ENCODE measurements at places on chromosomes 6 and 20.

DNA sequence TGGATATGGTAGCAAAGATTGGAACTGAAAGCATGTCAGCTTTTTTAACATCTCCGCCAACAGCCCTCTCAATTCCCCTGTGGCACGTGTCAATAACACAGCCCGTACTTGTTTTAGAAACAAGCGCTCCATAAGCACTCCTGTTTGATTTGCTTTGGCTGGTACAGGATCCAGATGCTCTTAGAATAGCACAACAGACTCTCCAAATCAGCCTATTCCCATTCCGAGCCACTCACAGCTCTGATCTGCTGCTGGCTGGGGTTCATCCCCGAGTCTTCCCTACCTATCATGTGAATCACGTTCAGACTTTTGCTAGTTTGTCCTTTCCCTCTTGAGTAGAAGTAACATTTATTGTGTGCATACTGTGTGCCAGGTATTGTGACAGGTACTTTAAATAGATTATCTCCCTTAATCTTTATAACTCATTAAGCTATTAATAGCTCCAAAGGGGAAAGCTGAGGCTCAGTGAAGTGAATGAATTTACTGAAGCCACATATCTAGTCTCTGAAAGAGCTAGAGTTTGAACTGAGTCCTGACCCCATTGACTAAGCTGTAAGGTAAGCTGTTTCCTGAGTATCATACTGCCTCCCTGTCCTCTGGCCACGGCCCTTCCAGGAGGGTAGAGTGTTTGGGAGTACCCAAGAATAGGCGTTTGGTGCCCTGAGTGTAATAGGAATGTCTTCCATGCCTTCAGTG, 46.7 kb downstream of the RALY start:
- DNase-seq, result no peak

- DNase-seq, result no peak
These were observed 435.1 kb downstream of the PREX1 start for GRCh38 chr20:48392407-48393310.

- no peak for DNase-seq
These were observed 16.7 kb downstream of the RAD21L1 start for GRCh38 chr20:1242530-1242929.

- DNase-seq, result no peak
These were observed 70.4 kb upstream of the KCNQ5 start for GRCh38 chr6:72551470-72551869.

- no peak for DNase-seq
These were observed 386.9 kb upstream of the MAN1A1 start for GRCh38 chr6:119736296-119737021.

GRCh38 chr6:38221251-38221650, 401.7 kb downstream of the ZFAND3 start:
- no peak for DNase-seq

DNA sequence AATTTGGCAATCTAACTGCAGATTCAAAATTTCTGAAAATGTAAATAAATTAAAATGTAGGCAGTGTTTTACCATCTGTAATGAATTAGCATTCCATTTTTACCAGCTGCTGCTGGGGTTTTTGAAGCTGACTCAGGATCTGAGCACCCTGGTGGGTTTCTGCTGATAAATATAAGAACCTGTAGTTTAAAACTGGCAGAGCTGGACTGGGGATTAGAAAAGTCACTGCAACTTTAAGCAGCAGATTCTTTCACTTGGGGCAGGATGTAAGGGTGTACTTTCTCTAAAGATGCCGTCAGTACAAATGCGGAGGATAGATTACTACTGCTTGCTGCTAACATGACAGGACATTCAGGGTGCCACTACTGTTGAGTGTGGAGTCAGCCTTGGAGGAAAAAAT, 341.8 kb downstream of the CDKAL1 start:
- DNase-seq, result no peak

Measured in NCI-H1048 (cell line).